ENCODE measurements at places on chromosomes 1 and 21. TPM values are rescaled to one million over a fixed set of nuclear protein-coding genes. Genes with fewer than 3 reads are reported as not detected.

Gene ZNF593
- 82.6 TPM for total RNA-seq

DNA sequence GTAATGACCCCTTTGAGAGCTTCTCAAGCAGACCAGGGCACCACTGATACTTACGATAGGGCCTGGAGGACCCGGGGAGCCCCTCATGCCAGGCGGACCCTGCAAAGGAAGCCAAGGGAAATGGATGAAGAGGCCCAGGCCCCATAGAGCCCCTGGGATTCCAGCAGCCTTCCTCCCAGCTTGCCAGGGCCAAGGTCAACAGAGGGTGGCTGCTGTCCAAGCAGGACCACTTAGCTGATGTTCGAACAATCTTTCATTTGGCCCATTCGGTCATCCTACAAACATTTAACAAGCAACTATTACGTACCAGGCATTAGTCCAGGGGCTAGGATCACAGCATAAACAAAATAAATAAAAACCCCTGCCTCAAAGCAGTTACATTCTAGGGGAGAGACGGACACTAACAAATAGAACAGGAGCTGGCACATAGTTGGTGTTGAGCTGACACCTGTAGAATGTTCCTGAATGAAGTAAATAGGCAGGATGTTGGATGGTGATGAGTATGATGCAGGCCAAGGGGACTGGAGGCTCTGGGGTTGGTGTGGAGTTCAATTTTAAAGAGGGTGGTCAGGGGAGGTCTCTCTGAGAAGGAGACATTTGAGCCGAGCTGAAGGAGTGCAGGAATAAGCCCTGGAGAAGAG is 27.0 kb upstream of the PEF1 start:
- no peak for DNase-seq

Gene COL9A2
- total RNA-seq, result not detected

GRCh38 chr1:202770135-202770534 is 38.1 kb downstream of the KDM5B start:
- DNase-seq, result no peak

GRCh38 chr1:18820791-18821641 is 38.4 kb downstream of the TAS1R2 start:
- DNase-seq, result peak; percentile 70

DNA sequence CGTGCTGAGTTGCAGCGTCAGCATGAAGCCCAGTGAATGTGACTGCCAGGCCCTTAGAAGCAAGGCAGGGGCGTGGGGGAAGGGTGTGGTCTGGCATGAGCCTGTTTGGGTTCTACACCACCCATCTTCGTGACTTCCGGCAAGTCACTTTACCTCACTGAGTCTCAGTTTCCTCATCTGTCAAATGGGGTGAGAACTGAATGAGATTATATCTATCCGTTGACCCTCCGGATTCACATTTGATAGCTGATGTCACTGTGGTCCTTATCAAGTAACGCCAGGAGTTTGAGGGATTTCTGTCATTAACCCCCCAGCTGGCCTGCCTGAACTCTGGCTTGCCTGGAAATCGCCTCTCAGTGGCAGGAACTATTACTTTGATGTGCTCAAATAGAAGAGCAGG is 15.6 kb downstream of the MRPL37 start:
- DNase-seq, result no peak

Gene OPTC
- not detected for total RNA-seq

- DNase-seq, result no peak
Measured at GRCh38 chr1:237998581-237998980, 107.9 kb upstream of the ZP4 start.

Gene NHLH1
- total RNA-seq, result 0.20 TPM

Gene OLFML3
- total RNA-seq, result 0.30 TPM

DNA sequence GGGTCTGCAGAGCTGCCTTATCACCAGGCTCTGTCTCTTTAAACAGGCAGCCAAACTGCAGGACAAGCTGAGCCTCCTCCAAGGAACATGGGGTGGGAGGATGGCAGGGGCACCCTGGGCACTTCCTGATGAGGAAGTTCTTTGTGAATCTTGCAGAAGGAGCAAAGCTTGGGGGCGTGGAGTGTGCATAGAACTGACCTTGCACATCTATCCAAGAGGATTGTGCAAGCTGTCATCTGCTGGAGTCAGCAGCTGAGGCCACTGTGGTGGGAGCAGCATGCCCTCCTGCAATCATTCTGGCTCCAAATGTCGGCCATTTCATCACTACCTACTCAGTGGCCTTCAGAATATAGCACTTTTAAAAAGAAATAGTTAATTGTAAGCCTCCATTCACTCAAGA is 182.2 kb downstream of the AJAP1 start:
- DNase-seq, result no peak

DNA sequence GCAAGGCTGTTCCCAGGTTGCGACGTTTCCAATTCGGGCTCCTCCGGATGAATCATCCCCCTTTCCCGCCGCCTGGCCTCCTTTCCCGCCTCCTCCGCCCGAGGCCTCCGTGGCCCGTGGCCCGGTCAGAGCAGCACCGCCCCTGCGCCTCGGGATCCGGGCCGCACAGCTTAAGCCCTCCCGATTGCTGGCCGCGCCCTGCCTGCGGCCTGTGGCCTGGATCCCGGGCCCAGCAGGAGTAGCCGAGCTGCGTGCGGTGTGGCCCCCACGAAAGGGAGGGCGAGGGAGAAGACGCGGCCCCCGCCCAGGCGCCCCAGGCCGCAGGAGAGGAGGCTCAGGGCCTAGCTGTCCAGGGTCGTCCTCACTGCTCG is 1.0 kb downstream of the TMEM200B start:
- peak; percentile 58 for DNase-seq

- DNase-seq, result no peak
Measured at GRCh38 chr1:231684356-231685244, 58.0 kb downstream of the DISC1 start.

DNA sequence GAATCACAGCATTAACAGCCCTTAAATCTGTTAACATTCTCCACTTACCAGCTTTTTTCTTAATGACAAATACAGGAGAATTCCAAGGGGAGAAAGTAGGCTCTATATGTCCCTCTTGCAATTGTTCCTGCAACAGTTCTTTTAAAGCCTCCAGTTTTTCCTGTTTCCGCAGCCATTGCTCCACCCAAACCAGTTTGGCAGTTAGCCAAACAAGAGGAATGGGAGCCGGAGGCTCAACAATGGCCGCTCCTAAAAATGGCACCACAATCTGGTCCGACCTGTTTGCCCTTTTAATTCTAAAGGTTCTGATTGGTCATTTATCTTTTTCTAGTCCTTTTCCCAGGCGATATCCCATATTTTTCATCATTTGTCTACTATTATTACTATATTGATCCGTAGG is 14.0 kb upstream of the L1TD1 start:
- peak; percentile 42 for DNase-seq

GRCh38 chr1:46816930-46817329 is 18.1 kb downstream of the CYP4B1 start:
- DNase-seq, result no peak

Gene RPE65
- total RNA-seq, result not detected

Gene RSPH1
- total RNA-seq, result 0.52 TPM

Gene NPPB
- total RNA-seq, result not detected

DNA sequence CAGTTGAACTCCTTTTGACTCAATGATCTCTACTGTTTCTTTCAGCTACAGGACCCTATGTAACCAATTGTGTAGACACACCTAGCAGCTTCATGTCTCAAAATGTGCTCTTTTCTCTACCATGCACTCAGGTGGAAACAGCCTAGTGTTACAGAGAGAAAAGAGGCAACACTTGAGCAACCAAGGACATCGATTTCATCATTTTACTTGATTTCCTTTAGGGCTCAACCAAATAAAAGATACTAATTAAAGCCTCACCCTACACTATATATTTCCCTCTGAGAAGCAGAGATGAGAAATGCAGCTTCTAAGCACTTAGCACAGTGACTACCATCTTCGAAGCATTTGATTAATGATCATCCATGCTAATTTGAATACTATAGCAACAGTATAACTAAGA is 55.1 kb downstream of the PTGER3 start:
- DNase-seq, result no peak

- DNase-seq, result peak; percentile 67
Measured at GRCh38 chr1:218330043-218330623, 15.0 kb upstream of the TGFB2 start.

Gene BATF3
- 1.5 TPM for total RNA-seq

Gene SELENBP1
- 11.6 TPM for total RNA-seq

Gene TFB2M
- 52.0 TPM for total RNA-seq

GRCh38 chr1:23343221-23344110 is 618 bp downstream of the HNRNPR start:
- peak; percentile 57 for DNase-seq

GRCh38 chr1:146012703-146013558 is 8.6 kb downstream of the HJV start:
- peak; percentile 87 for DNase-seq

GRCh38 chr1:40032240-40032891 is 8.2 kb upstream of the CAP1 start:
- DNase-seq, result peak; percentile 69

DNA sequence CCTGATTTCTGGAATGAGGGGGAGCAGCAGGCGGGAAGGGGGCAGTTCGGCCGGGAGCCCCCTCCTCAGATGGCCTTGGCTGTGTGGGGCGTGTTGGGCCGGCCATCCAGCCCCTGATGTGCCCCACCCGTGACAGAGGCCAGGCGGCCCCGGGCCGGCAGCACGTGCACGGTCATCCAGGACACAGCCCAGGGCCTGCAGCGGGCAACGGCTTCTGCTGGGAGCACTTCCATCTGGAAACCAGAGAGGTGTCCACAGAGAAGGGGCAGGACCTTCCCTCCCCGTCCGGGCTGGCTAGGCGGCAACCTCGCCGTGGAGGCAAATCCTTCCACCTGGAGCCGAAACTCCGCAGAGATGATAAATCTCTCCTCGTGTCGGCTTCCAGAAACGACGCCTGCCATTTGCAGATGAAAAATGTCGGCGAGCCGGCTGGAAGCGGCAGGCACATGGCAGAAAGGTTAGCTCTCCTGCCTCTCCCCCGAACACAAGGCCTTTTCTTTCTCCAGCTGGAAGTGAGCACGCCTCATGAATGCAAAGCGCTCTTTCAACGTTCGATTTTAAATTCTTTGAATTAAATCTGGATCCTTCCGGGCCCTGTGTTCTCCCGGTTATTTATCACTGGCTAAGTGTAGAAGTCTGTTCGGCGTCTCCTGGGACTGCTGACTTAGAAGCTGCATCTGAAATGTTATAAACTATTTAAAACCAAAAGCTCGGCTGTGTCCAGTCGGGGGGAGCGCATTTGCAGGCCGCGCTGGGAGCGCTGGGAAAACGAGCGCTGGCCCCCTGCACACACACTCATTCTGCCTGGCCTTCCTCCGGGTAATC is 9.4 kb upstream of the ACTRT2 start:
- no peak for DNase-seq

- no peak for DNase-seq
Measured at GRCh38 chr1:64984106-64984505, 17.8 kb upstream of the JAK1 start.

Gene LBR
- total RNA-seq, result 98.5 TPM

Gene GNG12
- total RNA-seq, result 117 TPM

DNA sequence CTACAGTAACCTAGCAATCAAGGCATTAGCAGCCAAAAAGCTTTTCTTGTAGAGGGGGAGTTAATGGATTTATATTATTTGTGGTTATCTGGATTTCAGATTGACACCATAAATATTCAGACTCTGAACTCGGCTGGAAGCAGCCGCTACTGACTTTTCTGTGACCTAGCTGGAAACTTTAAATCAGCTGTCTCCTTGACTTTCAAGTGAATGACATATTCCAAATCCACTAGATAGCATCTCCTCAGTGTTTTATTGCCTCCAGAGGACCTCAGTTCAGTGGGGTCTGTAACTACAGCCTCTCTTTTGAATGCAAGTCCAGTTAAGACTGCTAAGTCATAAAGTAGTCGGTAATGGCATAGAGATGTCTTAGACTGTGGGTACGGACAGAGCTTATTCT is 448.5 kb downstream of the NUF2 start:
- DNase-seq, result no peak

Gene KCNE2
- not detected for total RNA-seq

Gene C1QC
- total RNA-seq, result not detected

DNA sequence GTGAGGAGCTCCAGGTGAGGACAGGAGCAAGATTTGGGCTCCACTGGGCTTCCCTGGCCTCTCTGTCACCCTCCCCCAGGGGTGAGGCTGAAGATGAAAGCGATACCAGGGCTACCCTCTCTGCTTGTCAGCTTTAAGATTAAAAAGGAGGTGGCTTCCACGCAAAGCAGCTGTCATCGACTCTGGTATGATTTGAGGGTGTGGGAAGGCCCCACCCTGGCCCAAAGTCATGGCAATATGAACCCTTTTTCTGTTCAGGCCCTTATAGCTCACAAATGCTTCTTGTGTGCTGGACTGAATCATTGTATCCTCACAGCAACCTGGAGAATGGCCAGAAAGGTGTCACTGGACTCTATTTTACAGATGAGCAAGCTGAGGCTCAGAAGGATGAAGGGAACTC is 41.6 kb downstream of the NUAK2 start:
- DNase-seq, result no peak

DNA sequence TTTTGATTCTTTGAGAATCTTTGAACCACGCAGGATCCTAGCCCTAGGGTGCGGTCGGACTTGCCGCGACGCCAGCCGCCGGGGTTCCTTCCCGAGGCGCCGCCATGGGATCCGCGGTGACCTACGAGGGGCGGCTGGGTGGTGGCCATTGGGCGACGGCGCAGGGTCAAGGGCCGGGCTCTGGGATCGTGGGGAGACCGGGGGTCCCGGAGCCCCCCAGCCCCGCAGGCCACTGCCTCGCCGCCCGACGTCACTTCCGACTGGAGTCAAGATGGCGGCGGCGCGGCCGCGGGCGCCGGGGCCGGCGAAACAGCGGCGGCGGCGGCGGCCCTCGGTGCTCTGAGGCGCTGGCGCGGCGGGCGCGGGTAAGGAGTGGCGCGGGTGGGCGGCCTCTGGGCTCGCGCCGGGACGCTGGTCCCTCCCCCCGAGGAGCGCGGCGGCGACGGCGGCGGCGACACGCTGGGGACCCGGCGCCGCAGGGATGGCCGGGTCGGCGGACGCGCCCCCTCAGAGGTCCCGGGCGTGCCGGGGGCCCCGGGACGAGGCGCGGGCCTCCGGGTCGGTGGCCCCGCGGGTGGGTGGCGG is at the start of gene PRDM2:
TSS of gene PRDM2 (plus strand) at position 253 of the 585 bp plus-strand sequence. CDS start 15,418 bp downstream, outside the sequence.
- peak; percentile 26 for DNase-seq

- DNase-seq, result no peak
Measured at GRCh38 chr1:162629077-162629627, 3.1 kb upstream of the DDR2 start.

DNA sequence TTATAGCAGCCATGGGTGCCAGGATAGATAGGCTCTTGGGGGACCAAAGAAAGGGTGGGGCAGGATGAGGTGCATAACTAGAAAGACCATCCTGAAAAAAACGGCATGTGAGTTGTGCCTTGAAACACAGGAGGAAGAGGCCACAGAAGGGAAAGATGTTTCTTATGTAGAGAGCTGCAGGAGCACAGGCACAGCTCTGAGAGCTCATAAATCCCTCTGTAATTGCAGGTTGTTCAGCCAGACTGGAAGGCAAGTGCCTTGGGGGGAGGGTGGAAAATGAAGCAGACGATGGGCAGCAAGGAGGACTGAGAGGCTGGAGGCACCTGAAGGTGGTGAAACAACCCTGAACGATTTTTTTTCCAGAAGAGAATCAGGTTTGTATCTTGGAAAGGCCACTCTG is 170.7 kb downstream of the NR5A2 start:
- no peak for DNase-seq

- DNase-seq, result no peak
Measured at GRCh38 chr1:16991571-16991970, 11.2 kb upstream of the MFAP2 start.
